ENCODE measurements at places on chromosomes 3 and 15. TPM values are rescaled to one million over a fixed set of nuclear protein-coding genes. Genes with fewer than 3 reads are reported as not detected.

SMC4 gene
- 119 TPM for total RNA-seq

GRCh38 chr15:49110158-49110944, 45.0 kb downstream of the COPS2 start:
- H3K27ac ChIP-seq, result no peak overlapping the region
- no peak for DNase-seq
- H3K4me3 ChIP-seq, result no peak overlapping the region
- H3K4me1 ChIP-seq, result no peaks in the 10 kb centered on the region

C3orf38 gene
- 25.6 TPM for total RNA-seq

GRCh38 chr3:69777582-69777967, 38.3 kb downstream of the MITF start:
- no peaks in the 10 kb centered on the region for H3K4me1 ChIP-seq
- H3K36me3 ChIP-seq, result no peaks in the 10 kb centered on the region
- DNase-seq, result no peak
- no peaks in the 10 kb centered on the region for H3K27me3 ChIP-seq

DNA sequence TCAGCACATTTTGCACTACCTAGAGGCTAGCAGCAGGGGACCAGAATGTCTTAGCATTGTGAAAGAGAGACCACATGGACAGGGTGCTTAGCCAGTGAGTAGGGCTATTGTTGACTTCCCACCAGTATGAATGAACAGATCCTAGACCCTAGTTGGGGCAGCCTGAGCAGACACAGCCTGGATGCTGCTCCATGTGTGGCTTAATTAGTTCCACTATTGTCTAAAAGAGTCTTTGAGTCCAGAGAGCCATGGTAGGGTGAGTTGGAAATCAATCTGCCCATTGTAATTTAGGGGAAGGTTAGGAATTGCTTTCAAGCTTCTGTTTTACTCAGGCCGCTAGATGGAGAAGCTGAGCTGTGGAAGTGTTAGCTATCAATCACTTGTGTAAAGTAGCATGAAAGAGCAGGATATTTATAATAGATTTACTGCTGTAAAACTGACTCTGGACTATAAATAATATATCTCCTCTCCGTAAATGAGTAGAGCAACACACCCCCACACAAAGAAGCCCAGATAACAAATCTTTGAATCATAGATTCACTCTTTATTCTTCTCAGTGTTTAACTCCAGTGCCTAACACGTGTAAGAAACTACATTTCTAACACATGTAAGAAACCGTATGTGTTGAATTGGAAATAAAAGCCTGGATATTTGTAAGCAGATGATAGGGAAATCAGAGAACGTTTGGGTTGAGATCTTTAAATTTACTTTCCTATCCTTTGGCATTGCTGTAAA, 4.1 kb upstream of the GCSAM start:
- H3K27me3 ChIP-seq, result no peaks in the 10 kb centered on the region
- no peak for DNase-seq
- no peaks in the 10 kb centered on the region for H3K4me1 ChIP-seq

TRIM71 gene
- total RNA-seq, result 0.48 TPM

GRCh38 chr3:44913868-44914468, 39.6 kb downstream of the TGM4 start:
- H3K27me3 ChIP-seq, result no peaks in the 10 kb centered on the region
- H3K4me3 ChIP-seq, result no peak overlapping the region
- no peaks in the 10 kb centered on the region for H3K36me3 ChIP-seq

DNASE1L3 gene
- total RNA-seq, result 3.2 TPM

MASP1 gene
- total RNA-seq, result 25.3 TPM

- H3K27me3 ChIP-seq, result no peaks in the 10 kb centered on the region
- no peak for DNase-seq
- H3K36me3 ChIP-seq, result no peaks in the 10 kb centered on the region
- no peaks in the 10 kb centered on the region for H3K4me1 ChIP-seq
- H3K27ac ChIP-seq, result no peak overlapping the region
Observed at GRCh38 chr3:172853921-172854666, 103.6 kb downstream of the ECT2 start.
